ENCODE measurements at places on chromosomes 13 and 19.

DNA sequence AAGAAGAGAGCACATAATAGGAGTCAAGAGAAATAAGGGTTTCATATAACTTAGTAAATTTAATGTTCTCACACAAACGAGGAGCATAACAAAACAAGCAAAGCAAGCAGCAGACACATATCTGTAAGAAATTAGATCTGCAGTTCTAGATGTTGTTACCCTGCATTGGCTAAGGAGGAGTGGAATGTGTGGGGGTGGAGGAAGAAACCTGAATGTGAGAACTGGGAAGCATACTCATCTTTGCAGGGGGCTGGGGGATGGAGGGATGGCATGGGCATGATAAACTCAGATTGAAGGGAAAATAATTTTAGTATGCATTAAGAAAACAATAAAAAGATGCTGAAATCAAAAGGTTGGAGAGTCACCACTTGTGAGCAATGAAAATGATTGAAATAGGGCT lies 255.0 kb downstream of the LIG4 start:
- H3K4me3 ChIP-seq = no peak overlapping the region

GRCh38 chr13:52001120-52001731 lies 10.0 kb downstream of the ATP7B start:
- H3K36me3 ChIP-seq = no peaks in the 10 kb centered on the region
- peaks cover 7% of the 10 kb centered on the region for H3K4me1 ChIP-seq
- no peaks in the 10 kb centered on the region for H3K27me3 ChIP-seq

GRCh38 chr13:41345914-41346589 lies 35.0 kb downstream of the NAA16 start:
- DNase-seq = no peak
- peaks cover 7% of the 10 kb centered on the region for H3K36me3 ChIP-seq
- H3K27ac ChIP-seq = no peak overlapping the region
- H3K27me3 ChIP-seq = no peaks in the 10 kb centered on the region
- H3K4me1 ChIP-seq = no peaks in the 10 kb centered on the region

DNA sequence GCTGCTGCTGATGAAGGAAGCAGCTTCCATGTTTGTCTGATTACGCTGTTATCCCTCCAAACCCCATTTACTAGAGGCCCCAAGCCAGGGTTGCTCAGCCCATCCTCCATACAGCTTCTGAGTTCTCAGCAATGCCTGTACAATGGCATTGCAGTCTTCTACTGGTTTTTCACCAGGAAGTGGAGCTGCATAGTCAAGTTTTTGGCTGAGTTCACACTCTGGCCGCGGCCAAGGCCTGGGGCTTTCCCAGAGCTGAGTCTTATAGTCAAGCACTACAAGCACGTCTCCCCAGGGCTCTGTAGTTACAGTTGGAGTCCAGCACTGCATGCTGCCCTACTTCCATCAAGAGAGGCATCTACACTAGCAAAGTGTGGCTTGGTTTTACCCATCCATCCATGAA lies 182.5 kb downstream of the POU4F1 start:
- no peaks in the 10 kb centered on the region for H3K36me3 ChIP-seq
- no peak overlapping the region for H3K27ac ChIP-seq
- H3K27me3 ChIP-seq = peaks cover 8% of the 10 kb centered on the region
- H3K4me1 ChIP-seq = no peaks in the 10 kb centered on the region
- no peak for DNase-seq

DNA sequence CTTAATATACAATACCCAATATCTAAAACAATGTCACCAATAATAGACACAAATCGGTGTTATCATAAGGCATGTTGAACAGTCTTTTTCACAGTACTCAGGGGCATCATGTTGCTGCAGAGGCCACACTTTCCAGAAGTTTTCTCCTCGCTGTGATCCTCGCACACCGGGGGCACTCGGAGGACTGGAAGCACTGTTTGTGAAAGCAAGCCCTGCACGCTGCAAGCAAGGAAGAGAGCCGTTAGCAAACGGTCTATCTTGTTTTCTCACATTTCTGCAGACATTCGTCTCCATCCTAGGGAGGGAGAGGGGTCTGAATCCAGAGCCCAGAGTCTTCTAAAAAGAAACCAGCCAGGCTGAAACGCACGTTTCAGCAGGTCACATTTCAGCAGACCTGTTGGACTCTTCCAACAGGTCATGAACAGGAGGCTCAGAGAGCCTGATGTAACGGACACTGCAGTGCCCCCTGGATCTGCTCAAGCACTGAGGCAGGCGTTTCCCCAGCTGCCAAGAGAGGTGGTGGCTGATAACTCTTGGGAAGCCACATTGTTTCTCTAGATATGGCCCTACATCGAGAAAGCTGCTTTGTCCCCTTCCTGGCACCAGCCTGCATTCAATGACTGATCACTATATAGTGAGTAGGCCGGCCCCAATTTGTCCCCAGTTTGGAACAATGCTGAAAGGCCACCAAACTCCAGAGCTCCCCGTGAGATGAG lies 43.6 kb downstream of the RUBCNL start:
- H3K27ac ChIP-seq = no peak overlapping the region
- H3K27me3 ChIP-seq = no peaks in the 10 kb centered on the region
- no peak for DNase-seq
- no peak overlapping the region for H3K4me3 ChIP-seq

GRCh38 chr13:44694842-44695241 lies 118.7 kb upstream of the TSC22D1 start:
- H3K27me3 ChIP-seq = no peaks in the 10 kb centered on the region
- no peaks in the 10 kb centered on the region for H3K36me3 ChIP-seq
- H3K4me1 ChIP-seq = no peaks in the 10 kb centered on the region

DNA sequence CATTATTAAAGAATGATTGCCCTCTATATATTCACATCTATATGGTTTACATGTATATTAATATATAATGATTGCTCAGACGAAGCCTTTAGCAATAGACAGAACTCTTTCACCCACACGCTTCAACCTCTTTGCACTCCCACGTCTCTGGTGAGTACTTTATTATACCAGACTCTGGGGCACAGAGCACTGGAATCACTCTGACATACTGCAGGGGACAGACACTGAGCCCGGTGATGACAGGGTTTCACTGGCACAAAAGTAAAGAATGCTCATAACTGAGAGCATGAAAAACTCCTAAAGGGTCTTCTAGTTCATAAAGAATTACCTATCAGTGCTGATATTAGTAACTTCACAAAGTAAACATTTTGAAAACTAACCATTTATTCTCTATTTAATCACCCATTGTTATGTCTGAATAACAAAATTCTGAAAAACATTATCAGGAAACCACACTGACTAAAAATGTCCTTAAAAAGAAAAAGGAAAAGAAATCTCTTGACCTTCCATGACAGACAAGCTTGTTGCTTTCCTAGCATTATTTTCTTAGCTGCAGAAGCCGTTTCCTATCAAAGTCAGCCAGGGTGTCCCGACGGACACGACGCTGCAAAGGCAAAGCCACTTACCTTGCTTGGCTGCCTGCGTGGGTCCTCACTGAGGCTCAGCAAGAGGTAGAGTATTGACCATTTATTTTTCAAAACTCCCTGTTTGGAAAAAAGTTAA lies 29.1 kb downstream of the TUBGCP3 start:
- no peak for DNase-seq
- peaks cover 17% of the 10 kb centered on the region for H3K36me3 ChIP-seq
- no peak overlapping the region for H3K4me3 ChIP-seq
- peak overlapping the region; percentile 22 for H3K27ac ChIP-seq
